Endothelial cell of coronary artery (primary cell): ENCODE measurements at places on chromosomes 3 and 15. TPM values are rescaled to one million over a fixed set of nuclear protein-coding genes. Genes with fewer than 3 reads are reported as not detected.

The CIB1 gene
- total RNA-seq, result 41.0 and 47.0 TPM in 2 replicates

The SLC28A1 gene
- not detected in 2 replicates for total RNA-seq

The TRPM1 gene
- total RNA-seq, result 0.19 and 0.27 TPM in 2 replicates

The TOPBP1 gene
- total RNA-seq, result 26.7 and 29.7 TPM in 2 replicates

The KCTD6 gene
- total RNA-seq, result 5.3 and 9.2 TPM in 2 replicates

The CCDC13 gene
- total RNA-seq, result 0.38 and 0.54 TPM in 2 replicates

The GRK7 gene
- under 0.01 TPM in 1 of 2 replicates, not detected in the other for total RNA-seq

The SCN5A gene
- total RNA-seq, result 3.7 and 4.9 TPM in 2 replicates

The PDCD7 gene
- total RNA-seq, result 10.3 and 12.5 TPM in 2 replicates

The CCR8 gene
- not detected in 2 replicates for total RNA-seq

The SMCO1 gene
- total RNA-seq, result not detected in 2 replicates

The UBA7 gene
- total RNA-seq, result 14.2 and 41.4 TPM in 2 replicates

The NPAP1 gene
- total RNA-seq, result not detected in 2 replicates

The CDC25A gene
- total RNA-seq, result 5.9 and 12.4 TPM in 2 replicates

The CHRNA7 gene
- total RNA-seq, result 0.56 and 1.8 TPM in 2 replicates

The VGLL3 gene
- 3.0 and 28.0 TPM in 2 replicates for total RNA-seq

The KLHL6 gene
- total RNA-seq, result 5.9 and 7.5 TPM in 2 replicates

The ZNF80 gene
- total RNA-seq, result not detected in 2 replicates

The ULK4 gene
- 7.6 and 21.5 TPM in 2 replicates for total RNA-seq

The RAF1 gene
- 73.7 and 88.2 TPM in 2 replicates for total RNA-seq

The UBE3A gene
- total RNA-seq, result 45.0 and 66.6 TPM in 2 replicates

The GASK1A gene
- 0.38 TPM in 1 of 2 replicates, not detected in the other for total RNA-seq

The GOLGA8H gene
- 0.90 and 1.1 TPM in 2 replicates for total RNA-seq

The PARP15 gene
- total RNA-seq, result 0.18 and 0.19 TPM in 2 replicates

The SPINT1 gene
- 0.45 and 0.56 TPM in 2 replicates for total RNA-seq

The GP9 gene
- not detected in 2 replicates for total RNA-seq

The TMOD3 gene
- total RNA-seq, result 63.3 and 95.8 TPM in 2 replicates

The GPR149 gene
- not detected in 2 replicates for total RNA-seq

The TNNC1 gene
- 0.18 and 0.19 TPM in 2 replicates for total RNA-seq

The AGBL1 gene
- not detected in 2 replicates for total RNA-seq

The MINAR1 gene
- 0.54 and 0.56 TPM in 2 replicates for total RNA-seq

The GATM gene
- total RNA-seq, result 0.28 and 0.45 TPM in 2 replicates

The DPPA4 gene
- not detected in 2 replicates for total RNA-seq

The DPPA2 gene
- not detected in 2 replicates for total RNA-seq

The ERC2 gene
- total RNA-seq, result 0.28 and 1.1 TPM in 2 replicates
